Mesendoderm (in vitro differentiated cells): ENCODE measurements at places on chromosomes 2 and 18.

DNA sequence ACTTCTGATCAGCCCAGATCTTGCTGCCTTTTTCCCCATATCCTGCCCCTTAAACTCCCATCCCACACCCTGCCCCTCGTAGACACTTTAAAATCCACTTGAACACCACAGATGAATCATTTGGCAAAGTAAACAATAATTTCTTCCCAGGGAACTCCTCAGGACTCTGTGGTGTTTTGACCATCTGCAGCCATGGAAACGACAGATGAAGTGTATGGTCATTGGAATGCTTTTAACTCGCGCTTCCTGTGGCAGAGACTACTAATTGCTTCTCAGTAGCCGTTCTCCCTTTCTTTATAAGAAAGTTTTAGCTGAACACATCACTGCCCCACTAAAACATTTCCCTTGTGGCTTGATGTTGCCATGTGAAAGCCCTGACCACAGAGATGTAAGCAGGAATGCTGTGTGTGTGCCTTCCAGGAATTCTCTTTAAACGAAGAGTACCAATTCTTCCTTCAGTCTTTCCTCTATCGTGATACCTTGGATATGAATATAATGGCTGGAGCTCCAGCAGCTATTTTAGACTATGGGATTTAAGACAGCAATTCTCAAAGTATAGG is 92.7 kb upstream of the PARD3B start:
- H3K4me1 ChIP-seq = no peaks in the 10 kb centered on the region
- no peak overlapping the region for H3K4me3 ChIP-seq
- H3K27me3 ChIP-seq = no peaks in the 10 kb centered on the region
- DNase-seq = peak; percentile 91
- H3K27ac ChIP-seq = no peak overlapping the region

GRCh38 chr2:11625671-11626070 is 44.3 kb downstream of the NTSR2 start:
- H3K27ac ChIP-seq = no peak overlapping the region
- H3K4me3 ChIP-seq = no peak overlapping the region

DNA sequence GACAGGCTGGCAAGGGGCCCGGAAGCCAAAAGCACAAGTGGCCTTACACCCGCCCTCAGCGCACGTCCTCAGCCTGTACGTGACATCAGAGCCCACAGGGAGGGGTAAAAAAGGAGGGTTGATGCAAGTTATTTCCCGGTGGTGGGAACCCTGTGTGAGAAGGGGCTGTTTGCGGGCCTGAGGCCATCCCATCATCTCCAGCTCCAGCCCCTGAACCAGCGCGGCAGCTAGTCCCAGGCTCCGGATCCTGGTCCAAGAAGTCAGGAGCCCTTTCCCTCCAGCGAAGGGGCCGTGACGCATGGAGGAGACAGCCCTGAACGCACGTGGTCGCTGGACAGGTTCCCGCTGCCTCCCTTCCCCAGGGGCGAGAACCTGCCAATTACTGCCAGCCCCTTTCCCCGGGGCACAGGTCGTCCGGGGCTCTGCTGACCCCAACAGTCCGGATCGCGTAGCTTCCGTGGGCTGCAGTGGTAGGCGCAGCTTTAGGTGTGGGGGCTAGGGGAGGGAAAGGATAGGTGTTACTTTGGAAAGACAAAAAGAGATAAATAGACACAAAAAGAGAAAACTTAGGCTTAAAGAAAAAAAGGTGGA is 1.3 kb upstream of the LRP2 start:
- DNase-seq = peak; percentile 53
- H3K4me1 ChIP-seq = no peaks in the 10 kb centered on the region
- no peak overlapping the region for H3K4me3 ChIP-seq
- H3K36me3 ChIP-seq = no peaks in the 10 kb centered on the region
- no peak overlapping the region for H3K27ac ChIP-seq
- peaks cover 28% of the 10 kb centered on the region for H3K27me3 ChIP-seq

- H3K27ac ChIP-seq = no peak overlapping the region
- no peaks in the 10 kb centered on the region for H3K36me3 ChIP-seq
- no peak overlapping the region for H3K4me3 ChIP-seq
- no peak for DNase-seq
These were observed 876.0 kb downstream of the SLC4A3 start for GRCh38 chr2:220503431-220503830.

DNA sequence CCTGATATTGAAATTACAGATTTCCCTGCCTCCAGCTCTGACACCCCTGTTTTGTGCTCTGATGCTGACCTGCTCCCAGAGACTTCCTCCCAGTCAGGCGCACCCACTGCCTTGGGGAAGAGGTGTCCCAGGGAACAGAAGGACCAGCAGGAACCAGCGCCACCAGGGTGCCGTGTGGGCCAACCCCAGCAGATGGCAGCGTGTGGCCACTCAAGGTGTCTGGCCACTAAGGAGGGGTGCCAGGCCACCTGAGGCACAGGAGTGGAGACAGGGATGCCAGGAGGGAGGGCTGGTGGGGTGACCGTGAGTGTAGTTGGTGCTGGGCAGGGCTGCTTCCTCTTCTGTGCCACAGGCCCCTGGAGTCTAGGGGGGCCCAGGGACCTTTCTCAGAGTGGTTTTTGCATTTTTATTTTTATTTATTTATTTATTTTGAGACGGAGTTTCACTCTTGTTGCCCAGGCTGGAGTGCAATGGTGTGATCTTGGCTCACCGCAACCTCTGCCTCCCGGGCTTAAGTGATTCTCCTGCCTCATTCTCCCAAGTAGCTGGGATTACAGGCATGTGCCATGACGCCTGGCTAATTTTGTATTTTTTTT is 56.0 kb downstream of the TEX44 start:
- H3K27ac ChIP-seq = no peak overlapping the region
- DNase-seq = peak; percentile 74
- H3K4me3 ChIP-seq = no peak overlapping the region

- no peaks in the 10 kb centered on the region for H3K4me1 ChIP-seq
- no peaks in the 10 kb centered on the region for H3K27me3 ChIP-seq
- no peak for DNase-seq
These were observed 32.6 kb downstream of the RBKS start for GRCh38 chr2:27857417-27858172.

GRCh38 chr18:36031407-36031806 is 36.0 kb downstream of the RPRD1A start:
- no peaks in the 10 kb centered on the region for H3K4me1 ChIP-seq
- H3K27me3 ChIP-seq = no peaks in the 10 kb centered on the region
- no peak overlapping the region for H3K27ac ChIP-seq
- no peak overlapping the region for H3K4me3 ChIP-seq
